Right renal pelvis (tissue), 4 donors: ENCODE measurements at places on chromosomes 1 and 21.

GRCh38 chr21:32093646-32094462 is 185.0 kb downstream of the MIS18A start:
- no peak for DNase-seq

- no peak for DNase-seq
Observed at GRCh38 chr1:96815914-96816313, 94.3 kb downstream of the PTBP2 start.

DNA sequence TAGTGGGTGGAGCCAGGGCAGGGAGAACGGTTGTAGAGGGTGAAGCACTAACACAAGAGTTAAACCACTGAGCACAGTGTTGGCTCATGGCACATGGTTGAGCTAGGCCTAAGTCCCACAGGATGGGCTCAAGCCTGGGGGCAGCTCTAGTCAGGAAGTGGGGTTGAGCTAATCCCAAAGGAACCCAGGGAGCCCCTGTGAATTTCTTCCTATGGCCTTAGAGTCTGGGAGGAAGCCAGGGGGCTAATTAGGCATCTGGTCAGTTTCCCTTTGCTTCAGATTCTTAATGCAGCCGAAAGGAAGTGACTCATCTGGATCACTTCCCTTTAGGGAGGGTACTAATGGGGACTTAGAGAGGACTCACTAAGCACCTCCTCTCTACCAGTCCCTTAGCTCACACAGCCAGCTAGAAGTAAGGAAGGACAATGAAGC is 10.1 kb downstream of the CFAP45 start:
- no peak for DNase-seq

DNA sequence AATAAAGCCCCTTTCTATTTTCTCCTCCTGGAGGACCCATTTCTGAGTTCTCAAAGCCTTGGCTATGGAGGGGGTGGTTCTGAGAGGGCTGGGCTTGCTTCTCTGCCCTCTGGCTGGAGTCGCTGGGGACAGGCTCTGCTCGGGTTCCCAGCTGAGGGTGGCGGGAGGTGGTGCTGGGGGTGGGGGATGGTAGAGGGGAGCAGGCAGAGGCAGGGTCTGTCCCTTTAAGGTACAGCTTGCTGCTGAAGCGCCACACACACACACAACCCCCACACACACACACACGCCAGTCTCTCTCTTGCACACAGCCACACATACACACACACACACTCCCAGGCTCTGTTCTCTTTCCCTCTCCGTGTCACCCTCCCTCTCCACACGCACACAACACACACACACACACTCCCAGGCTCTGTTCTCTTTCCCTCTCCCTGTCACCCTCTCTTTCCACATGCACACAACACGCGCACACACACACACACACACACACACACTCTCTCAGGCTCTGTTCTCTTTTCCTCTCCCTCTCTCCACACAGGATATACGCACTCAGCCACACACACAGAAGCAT is 69.8 kb upstream of the SSBP3 start:
- no peak for DNase-seq

- DNase-seq = no peak
Observed at GRCh38 chr1:201896951-201897391, 8.3 kb downstream of the SHISA4 start.

DNA sequence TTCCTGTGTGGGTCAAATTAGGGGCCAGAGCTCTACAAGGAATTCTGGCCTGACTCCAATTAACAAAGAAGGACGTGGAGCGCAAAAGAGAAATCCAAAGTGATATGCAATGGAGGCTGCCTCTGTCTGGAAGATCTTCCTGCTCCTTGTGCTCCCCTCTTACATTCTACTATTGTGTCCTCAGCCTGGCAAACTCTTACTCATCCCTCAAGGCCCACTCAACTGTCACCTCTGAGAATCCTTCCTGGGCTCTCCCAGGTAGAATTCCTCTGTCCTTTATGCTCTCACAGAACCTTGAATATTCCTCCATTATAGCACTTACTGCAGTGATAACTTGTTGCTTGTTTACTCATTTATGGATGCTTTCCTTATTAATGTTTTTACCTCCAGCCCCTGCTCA is 31.4 kb downstream of the KCNC4 start:
- no peak for DNase-seq

GRCh38 chr1:5707566-5708345 is 284.5 kb downstream of the NPHP4 start:
- DNase-seq = no peak

DNA sequence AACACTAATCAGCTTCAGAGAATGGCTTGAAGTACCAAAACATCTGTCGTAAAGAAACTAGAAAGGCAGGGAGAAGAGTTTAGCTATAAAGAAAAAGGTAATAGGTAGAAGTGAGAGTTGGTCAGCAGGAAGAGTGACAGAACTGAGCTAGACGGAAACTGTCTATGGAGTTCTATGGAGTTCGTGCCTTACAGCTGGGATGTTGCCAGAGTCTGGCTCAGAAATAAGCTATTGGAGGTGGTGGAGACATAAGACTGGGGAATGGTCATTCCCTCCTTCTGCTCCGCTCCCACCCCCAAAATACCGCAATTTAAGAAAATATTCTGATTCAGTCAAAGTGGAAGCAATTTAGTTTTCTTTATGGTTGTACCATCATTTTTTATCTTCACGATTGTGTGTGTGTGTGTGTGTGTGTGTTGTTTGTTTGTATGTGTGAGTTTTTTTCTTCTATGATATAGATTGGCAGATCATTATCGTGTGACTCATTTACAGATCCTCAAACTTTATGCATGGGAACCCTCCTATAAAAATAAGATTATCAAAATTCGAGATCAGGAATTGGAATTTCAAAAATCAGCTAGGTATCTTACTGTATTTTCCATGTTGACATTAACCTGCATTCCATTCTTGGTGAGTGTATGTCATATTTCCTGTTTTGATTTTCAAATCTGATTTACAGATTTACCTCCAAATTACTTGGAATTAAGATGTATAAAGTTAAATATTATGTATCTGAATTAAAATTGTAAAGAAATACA is 79.0 kb downstream of the HSPA13 start:
- no peak for DNase-seq

DNA sequence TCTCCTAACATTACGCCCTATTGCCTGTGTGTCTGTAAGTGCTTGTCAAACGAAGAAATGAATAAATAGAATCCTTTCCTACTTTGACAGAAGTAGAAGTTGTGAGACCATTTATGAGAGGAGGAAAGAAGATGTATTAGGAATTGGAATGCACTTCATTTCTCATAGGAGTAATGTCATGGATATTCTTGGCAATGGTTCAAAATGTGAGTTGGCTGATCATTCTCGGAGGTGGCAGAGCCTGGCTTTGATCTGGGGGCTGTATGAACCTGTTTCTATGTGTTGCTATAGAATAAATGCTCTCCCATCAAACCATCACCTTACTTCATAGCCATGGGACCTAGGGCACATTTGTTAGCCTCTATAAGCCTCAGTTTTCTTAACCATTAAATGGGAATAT is 10.1 kb upstream of the SERBP1 start:
- no peak for DNase-seq

DNA sequence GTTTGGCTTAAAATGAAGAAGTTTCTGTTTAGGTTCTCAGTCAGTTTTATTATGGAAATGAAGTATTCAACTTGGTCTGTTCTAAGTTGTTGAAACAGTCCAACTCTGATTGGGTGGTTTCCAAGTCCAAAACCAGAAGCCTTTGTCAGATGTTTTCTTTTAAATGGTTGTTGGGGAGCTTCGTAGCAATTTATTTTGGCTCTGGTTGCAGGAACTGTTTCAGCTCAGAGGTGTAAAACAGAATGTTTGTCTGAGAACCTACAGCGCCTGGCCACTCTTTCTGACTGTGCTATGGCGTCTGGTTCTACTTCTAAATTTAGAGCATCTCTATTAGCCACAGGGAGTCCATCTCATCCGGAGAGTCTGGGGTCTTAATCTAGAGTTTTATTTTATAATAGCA is 582.6 kb upstream of the TMPRSS15 start:
- no peak for DNase-seq

- no peak for DNase-seq
Observed at GRCh38 chr1:97168056-97168455, 446.5 kb downstream of the PTBP2 start.

- DNase-seq = no peak
Observed at GRCh38 chr1:119008483-119009311, 20.6 kb upstream of the TBX15 start.

DNA sequence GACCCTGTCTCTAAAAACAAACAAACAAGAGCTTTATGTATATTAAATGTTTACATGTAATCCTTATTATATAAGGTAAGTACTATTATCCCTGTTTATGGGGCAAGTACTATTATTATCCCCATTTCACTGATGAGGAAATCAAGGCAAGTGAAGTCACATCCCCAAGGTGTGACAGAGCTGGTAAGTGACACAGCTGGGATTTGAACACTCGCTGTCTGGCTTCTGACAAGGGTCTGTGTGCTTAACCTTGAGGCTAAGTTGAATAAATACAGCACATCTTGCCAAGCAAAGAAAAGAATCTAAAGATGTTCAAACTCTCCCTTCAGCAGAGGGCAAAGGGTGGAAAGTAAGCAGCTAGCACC is 167.9 kb upstream of the IRF2BP2 start:
- DNase-seq = no peak

GRCh38 chr1:204728045-204728444 is 42.5 kb upstream of the LRRN2 start:
- no peak for DNase-seq

DNA sequence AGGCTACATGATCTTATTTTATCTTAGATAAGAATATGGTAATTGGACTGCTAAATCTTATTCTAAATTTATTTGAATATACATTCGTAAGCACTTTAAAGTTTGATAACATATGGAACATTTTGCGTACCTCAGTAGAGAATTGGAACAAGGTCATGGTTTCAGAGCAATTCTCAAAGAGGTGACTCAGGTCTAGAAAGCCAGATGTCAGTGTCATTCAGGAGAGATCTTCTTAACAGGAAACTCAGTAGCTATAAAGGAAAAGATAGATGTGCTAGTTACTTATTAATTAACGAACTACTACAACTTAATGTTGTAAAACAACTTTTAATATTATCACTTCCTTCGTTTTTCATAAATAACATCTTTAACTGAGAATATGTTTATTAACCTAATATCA is 142.5 kb downstream of the USP25 start:
- no peak for DNase-seq

DNA sequence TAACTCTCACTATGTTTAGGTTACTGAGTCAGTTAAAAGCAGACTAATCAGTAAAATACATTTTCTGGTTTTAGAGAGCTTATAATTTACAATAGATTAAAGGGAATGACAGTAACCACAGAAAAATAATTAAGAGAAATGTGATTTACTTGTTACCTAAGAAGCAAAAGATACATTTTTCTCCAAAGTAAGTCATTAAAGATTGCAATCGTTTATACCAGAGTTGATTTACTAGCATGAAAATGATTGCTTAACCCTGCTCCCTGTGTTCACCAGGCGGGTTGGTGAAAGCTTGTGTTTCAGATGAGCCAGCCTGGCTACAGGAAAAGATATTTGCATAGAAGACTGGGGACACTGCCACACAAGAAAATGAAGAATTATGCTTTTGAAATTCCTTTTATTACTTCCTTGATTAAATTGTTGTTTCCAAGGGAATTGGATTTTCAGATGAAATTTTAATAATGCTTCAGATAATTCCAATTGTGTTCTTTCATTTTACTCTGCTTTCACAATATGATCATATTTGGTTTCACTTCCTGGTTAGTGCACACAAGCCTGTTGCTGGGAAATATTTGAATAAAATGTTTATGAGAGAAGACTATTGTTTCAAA is 27.9 kb downstream of the LRRC8B start:
- no peak for DNase-seq

DNA sequence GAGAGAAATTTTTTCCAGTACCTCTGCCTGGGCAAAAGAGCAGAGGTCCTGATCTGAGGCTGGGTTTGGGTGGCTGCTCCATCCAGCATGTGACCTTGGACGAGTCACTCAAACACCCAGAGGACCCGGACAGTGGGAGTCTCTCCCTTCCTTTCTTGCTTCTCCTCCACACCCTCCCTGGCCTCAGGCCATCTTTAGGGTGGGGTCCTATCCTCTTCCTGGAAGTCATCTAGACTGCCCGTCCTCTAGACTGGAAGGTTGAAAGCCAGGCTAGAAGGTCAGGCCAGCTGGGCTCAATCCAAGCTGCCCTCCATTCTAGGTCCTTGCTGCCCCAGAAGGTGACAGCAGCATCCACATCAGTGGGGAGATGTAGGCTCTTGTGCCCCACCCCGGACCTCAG is 599.5 kb downstream of the MATN1 start:
- DNase-seq = no peak

- DNase-seq = no peak
Observed at GRCh38 chr1:7294636-7295035, 476.5 kb upstream of the VAMP3 start.

GRCh38 chr1:121483961-121484424 is 299.2 kb downstream of the SRGAP2C start:
- no peak for DNase-seq

DNA sequence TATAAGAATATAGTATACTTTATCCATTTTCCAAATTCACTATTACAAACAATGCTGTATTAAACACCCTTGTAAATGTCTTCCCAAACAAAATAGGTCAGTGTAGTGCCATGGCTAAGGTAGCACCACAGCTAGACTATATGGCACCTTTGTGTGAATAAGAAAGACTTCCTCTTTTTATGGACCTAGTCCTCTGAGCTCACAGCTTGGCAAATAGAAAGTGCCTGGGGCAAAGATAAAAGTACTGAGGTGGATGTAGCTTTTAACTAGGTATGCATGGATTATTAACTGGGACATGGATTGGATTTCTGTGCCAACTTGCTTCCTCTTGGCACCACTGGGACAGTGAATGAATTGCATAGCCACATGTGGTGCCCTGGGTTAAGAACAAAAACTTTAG is 25.0 kb downstream of the HRNR start:
- DNase-seq = no peak

- no peak for DNase-seq
Observed at GRCh38 chr21:26753822-26754221, 91.4 kb downstream of the ADAMTS1 start.

GRCh38 chr1:58745666-58746065 is 38.2 kb downstream of the JUN start:
- DNase-seq = no peak

DNA sequence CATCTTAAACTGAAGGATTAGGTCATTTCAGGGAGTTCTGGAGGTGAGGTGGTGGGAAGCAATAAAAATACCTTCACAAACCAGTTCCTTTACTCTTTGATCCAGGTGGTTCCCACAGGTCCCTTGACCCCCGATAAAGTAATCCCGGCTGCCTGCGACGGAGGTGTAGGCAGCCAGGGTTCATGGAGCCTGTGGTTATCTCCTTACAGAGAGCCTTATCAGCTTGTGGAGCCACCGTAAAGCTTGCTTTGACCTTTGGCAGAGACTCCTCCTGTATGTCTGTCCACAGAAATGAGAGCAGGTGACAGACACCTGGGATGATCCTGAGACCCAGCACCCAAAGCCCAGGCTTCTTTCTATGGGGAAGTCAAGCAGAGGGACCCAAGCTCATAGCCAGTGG is 243.4 kb downstream of the KIF26B start:
- DNase-seq = no peak

DNA sequence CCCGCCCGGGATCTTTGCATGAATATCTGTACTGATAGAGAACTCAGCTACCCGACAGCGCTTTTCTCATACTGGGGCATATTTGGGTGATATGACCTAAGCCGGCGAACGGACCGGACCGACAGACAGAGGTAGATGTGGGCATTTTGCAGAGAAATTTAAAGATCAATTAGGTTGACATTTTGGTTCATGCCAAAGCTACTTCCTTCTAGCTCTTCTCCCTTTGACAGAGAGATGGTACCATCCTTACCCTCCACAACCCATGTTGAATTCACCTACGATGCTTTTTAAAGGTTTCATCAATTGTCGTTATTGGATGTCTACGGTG is 459 bp downstream of the ARV1 start:
- DNase-seq = no peak

- no peak for DNase-seq
Observed at GRCh38 chr1:170857955-170858354, 77.4 kb upstream of the MROH9 start.
